ENCODE measurements at places on chromosomes 12 and 14.

DNA sequence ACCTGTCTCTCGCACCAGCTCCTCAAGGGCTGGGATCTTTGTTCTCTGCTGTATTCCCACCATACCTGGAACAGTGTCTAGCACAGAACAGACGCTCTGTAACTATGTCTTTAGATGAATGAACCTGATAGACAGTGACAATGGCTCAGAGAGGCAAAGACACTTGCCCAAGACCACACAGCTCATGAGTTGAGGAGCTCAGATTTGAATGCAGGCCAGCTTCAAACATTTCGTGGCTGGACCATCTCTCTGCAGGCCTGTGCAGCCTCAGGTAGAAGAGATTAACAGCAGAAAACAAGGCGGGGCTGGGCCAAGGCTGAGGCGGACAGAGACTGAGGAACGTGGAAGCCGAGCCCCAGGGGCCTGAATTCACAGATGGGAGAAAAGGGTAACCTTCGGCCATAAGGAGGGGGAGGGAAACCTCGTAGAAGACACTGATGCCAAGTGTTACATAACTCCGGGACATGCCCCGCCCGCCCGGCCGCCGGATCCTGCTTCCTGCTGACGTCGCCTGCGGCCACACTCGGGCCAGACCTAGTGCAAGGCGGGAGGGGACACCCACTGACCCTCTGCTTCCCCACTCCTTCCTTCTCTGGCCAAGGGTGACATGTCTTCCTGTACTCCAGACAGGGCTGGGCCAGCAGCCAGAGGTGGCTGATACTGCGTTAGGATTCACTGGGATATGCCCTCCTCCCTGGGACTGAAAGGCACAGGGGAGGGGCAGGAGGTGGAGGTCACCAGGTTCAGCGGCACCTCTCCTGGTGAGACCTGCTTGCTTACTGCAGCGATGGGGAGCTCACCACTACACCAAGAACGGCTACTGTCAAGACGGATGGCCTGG, 86.8 kb downstream of the RFLNA start:
- DNase-seq = no peak

DNA sequence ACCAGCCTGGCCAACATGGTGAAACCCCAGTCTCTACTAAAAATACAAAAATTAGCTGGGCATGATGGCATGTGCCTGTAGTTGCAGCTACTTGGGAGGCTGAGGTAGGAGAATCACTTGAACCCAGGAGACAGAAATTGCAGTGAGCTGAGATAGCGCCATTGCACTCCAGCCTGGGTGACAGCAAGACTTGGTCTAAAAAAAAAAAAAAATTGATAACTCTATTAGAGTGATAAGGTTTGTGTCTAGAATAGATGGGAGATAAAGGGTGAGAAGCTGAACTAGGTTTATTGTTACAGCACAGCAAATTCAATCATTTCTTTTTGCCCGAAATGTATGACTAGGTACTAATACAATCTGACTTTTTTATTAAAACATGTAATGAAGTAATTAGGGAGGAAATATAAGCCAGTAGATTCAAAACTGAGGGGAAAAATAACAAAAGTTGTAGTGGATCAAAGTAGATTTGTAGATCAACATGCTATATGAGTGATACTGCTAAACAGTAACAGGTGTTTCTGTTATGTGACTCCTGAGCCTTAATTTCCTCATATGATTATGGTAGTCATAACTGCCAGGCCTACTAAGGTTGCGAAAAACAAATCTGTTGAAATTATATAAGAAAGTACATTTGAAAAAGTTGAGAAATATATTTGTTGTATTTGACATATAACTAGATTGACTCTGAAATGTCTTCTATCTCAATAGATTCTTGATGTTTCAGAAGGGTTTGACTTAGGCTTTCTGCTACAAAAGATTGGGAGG, 83.6 kb downstream of the WNK1 start:
- no peak for DNase-seq

- DNase-seq = no peak
These were observed 109.2 kb downstream of the IGF1 start for GRCh38 chr12:102371165-102371564.

DNA sequence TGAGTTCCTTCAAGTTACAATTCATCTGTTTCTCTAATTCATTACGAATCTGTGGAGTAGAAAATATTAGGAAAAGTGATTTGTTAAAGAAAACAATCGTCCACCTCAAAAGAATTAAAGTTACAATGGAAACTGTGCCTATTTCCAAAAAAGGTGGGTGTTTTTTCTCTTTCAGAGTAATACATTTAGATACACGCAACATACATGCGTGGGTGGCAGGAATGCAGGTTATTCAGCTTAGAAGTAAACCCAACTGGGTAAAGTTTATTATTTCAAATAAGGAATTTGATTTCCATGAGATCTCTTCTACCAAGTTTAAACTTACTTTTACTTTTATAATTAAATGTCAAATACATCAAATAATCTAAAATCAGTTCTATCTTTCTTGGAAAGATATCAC, 52.2 kb downstream of the SSH1 start:
- no peak for DNase-seq

- DNase-seq = no peak
These were observed 11.7 kb downstream of the PTHLH start for GRCh38 chr12:27960821-27961220.

DNA sequence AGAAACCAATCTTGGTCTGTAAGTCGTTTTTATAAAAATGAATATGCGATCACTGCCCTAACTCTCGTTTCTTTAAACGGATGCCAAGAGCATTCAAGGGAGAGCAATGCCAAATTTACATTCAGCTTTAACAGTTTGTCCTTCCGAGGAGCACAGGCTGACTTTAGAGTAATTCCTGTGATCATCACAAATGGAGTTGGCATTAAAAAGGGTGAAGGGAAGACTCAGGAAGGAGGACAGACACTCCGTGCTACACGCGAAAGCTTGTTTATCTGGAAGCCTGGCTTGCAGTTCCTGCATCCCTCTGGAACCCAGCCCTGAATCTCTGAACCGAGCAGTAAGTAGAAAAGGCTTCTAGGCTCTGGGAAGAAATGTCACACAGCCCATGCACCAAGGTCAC, 78.4 kb downstream of the PAPOLA start:
- no peak for DNase-seq

DNA sequence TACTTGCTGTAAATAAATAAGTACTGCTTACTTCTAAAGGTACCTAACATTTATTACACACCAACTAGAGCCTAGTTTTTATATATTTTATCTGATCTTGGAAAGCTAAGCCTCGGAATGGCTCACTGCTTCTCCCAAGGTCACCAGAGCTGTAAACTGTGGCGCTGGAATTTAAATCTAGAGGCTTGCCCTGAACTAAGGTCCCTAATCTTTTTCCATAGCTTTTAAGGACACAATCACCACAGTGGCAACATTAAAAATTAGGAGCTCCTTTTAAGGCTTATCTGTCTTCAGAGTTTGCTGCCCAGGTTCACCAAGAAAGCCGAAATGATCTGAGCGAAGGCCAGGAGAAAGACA, 670 bp downstream of the CCNB1IP1 start:
- no peak for DNase-seq

Data from NCI-H774 (cell line).